ENCODE measurements at places on chromosomes 2 and 18.

DNA sequence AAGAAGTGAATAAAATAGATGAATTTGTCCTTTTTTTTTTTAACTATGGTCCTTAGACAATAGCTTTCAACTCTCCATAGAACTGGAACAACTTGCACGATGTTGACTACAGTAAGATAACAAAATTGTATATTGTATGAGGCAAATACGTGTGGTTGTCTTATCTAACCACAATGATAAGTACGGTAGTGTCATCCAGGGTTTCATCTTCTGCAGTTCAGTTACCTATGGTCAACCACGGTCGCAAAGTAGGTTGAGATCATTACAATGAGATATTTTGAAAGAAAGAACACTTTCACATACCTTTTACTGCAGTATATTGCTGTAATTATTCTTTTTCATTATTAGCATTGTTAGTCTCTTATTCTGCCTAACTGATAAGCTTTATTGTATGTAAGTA lies 295.2 kb downstream of the PARD3B start:
- no peak for DNase-seq

DNA sequence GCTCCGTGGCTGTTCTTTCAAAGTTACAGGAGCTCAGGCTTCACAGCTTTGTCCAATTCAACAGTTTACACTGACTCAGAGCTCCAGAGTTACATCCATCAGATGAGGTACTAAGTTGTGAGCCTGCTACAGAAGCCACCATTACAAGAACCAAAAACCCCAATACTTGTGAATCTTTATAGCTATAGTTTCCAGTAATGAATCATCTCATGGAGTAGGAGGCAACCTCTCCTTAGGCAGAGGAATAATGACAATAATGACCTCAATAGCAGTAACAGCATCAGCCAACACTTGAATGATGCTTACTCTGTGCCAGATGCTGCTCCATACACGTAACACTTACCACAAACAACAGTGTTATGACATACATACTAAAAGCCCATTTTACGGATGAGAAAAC lies 3.6 kb downstream of the ZC3H8 start:
- no peak for DNase-seq

- DNase-seq, result no peak
Observed at GRCh38 chr2:36780231-36780839, 83.8 kb downstream of the VIT start.

DNA sequence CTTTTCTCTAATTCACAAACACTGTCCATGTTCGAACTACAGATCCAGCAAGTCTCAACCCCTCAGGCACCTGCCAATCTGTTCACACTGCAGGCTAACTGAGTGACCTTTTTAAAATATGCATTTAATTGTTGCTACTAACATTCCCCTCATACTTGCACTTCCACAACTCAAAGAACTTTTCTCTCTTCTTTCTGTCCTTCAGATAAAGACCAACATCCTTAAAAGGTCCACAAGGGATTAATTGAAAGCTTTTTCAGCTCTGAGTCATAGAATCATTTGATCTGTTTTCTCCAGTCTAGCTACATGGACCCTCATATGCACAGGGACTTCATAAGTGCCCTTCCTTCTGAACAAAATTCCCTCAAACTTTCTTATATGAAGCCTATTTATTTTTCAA lies 1321.2 kb downstream of the DPP10 start:
- DNase-seq, result no peak

GRCh38 chr2:240374085-240374907 lies 61.2 kb upstream of the GPC1 start:
- DNase-seq, result peak; percentile 63

DNA sequence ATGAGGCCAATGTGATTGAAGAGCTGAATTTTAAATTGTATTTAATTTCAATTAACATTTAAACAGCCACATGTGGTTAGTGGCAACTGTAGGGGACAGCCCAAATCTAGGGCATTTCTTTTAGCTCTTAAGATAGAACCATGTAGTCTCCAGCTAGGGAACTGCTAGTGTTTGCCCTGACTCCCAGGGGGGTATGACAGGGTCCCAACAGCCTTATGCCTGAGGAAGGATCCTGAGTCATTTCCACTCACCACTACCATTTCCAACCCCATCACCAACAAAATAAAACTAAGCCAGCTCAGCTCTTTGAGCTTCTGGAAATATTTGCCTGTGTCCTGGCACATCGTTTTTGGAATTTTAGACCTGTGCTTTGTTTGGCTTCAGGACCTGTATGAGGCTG lies 13.7 kb upstream of the GMCL1 start:
- DNase-seq, result no peak

GRCh38 chr2:238654479-238655197 lies 193.2 kb upstream of the TWIST2 start:
- no peak for DNase-seq

GRCh38 chr2:74481961-74482800 lies 617 bp downstream of the CCDC142 start:
- DNase-seq, result no peak

DNA sequence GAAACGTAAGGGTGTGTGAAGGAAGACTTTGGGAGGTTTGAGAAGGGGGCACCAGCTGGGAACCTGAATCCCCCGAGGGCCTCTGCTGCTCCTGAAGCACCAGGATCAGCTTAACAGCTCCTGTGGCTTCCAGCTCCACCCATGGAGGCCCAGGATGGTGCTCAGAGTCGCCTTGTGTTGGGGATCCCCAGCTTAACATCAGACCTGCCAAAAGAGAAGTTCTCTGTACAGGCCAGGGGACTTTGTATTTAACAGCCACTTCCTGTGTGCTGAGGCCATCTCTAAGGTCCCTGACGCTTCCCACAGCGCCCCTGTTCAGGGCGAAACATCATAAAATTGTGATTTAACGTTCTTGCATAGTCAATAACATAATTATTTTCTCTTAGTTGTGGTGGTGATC lies 77.5 kb downstream of the NCK2 start:
- DNase-seq, result no peak

GRCh38 chr18:50177294-50177992 lies 17.5 kb downstream of the MYO5B start:
- no peak for DNase-seq

GRCh38 chr2:235843591-235844395 lies 324.4 kb downstream of the GBX2 start:
- DNase-seq, result no peak

DNA sequence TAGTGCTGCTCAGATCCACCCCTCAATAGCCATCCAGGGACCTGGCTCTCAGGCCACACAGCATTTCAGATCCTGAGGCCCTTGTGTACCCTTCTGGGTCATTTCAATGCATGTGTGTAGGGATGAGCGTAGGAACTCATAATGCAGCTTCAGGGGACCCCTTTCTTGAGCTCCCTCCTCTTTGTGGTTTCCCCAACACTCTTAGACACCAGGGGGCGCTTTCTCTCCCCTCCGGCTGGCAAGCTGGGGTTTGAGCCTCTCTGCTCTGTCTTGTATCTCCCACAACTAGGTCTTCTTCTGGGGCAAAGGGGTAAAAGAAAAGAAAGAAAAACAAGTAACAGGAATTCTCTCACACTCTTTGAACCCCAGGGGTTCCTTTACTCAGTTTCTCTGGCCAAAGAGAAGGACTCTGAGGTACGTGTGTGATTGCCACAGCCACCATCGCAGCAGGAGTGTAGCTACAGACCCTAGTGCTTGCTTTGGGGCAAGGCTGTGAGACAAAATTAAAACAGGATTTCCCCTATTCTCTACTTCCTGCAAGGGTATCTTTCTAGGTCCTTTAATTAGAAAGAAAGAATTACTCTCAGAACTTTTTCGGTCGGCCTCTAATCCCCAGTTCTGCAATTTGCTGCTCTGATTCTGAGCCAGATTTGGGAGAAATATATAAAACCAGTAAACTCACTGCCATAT lies 38.0 kb downstream of the CABYR start:
- DNase-seq, result peak; percentile 44

GRCh38 chr2:222318026-222318711 lies 19.4 kb upstream of the PAX3 start:
- DNase-seq, result peak; percentile 55

GRCh38 chr2:156719036-156719435 lies 282.9 kb downstream of the GPD2 start:
- no peak for DNase-seq

DNA sequence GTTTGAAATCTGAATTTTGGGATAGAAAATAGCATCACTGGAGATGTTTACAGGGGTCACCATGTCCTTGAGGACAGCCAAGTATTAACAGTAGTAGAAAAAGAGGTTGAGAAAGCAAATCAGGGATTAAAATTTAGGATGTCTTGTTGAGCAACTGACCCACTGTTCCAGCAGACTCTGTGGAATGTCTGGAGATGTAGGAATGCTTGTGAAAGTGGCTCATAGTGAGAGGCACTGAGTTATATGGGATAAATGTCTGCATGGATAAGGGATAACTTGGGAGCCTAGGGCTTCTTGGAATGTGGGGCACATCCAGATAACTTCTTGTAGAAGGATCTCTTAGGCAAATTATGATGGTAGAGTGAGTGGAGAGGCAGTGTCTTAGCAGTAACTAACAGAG lies 495.0 kb downstream of the TMX3 start:
- no peak for DNase-seq

- peak; percentile 62 for DNase-seq
Observed at GRCh38 chr2:160918906-160919503, 241.2 kb upstream of the TANK start.

DNA sequence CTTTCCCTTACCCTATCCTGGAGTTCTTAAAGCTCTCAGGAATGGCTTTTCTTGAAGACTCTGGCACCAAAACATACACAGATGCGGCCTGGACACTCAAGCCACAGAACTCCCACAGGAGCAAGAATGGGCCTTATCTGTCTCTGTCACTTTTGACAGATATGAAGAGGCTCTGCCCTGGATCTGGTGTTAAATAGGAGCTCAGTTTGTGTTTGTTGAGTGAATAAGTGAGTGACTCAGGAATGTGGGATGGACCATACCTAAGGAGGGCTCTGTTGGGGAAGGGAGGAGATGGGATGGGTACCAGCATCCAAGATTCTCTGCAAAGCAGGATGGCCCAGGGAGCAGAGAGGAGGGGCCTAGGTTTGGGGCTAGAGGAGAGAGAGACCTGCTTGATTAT lies 33.9 kb upstream of the EPAS1 start:
- DNase-seq, result no peak

GRCh38 chr2:98502556-98503335 lies 58.1 kb downstream of the INPP4A start:
- DNase-seq, result no peak

DNA sequence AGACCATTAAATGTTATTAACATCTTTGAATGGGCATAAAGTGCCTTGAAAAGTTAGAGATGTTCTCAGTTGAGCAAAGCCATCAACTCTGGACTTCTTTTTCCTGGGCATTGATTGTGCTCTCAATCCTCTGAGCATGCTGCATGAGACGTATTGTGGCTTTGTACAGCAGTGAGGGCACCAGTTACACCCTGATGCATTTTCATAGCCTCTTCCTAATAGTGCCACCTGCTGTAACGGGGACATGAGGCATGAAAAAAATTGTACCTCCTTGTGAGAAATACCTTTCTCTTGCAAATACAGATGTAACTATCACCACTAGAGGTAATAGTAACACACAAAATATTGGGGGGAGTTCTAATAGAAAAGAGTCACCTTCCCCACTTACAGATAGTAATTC lies 697.5 kb downstream of the TMEM182 start:
- DNase-seq, result no peak

GRCh38 chr2:3251946-3252345 lies 125.7 kb downstream of the EIPR1 start:
- no peak for DNase-seq

DNA sequence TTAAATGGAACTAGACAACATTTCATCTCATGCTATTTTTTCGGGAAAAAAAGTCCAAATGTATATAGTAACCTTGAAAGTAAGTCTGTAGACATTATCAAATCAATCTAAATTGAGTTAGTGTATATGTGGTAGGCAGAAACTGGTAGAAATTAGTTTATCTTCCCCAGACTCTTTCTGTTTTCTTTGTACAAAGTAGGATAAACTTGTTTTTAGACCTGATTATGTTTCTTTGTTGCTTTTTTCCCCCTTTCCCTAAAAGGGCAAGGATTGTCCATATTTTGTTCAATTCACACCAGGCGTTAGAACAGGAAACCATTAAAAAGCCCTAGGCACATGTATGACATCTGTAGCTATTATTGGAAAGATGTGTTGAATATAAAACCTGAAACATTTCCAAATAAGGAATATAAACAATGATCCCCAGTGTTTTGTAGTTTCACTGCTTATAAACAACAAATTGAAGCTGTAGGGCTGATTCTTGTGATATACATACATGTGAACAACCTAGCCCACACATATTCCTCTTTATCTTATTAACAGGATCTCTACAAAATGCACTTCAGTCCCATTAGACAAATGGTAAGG lies 528.3 kb downstream of the PARD3B start:
- no peak for DNase-seq

DNA sequence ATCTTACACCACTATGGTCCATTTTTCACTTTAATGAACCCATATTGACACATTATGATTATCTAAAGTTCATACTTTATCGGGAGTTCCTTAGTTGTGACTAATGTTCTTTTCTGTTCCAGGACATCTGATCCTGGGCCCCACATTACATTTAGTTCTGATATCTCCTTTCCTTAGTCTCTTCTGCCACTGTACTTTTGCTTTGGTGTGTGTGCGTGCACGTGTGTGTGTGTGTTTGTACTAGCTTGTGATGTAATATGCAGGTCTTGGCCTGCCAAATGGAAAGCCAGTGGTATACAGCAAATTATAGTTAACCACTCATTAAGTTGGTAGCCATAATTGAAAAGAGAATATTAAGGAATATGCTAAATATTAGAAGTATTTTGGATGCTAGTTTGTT lies 88.0 kb downstream of the CDC42EP3 start:
- DNase-seq, result no peak

DNA sequence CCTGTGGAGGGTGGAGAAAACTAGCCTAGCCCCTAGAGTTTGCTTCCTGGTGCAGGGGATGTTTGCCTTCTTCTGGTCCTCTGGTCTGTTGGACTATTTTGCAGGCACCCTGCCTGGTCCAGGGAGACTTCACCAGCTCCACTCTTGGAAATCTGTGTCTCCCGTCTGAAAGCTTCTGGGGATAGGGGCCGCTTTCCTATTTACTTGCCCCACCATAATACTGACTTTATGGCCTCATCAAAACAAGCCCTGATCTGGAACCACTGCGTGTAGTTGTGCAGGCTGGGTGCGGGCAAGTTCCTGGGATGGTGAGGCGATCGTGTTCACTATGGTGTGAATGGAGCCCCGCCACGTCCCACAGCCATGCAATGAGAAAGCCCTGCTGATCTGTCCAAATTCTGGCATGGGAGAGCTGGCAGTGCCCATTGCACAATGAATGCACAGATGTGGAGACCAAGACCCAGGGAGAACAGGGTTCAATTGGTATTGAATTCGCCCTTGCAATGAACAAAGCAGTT lies 74.3 kb downstream of the DDX1 start:
- no peak for DNase-seq

GRCh38 chr2:210132239-210132638 lies 39.0 kb downstream of the KANSL1L start:
- DNase-seq, result no peak

- no peak for DNase-seq
Observed at GRCh38 chr2:60602828-60603532, 49.5 kb upstream of the BCL11A start.

GRCh38 chr2:184743096-184743495 lies 144.8 kb downstream of the ZNF804A start:
- DNase-seq, result no peak
